ENCODE measurements at places on chromosomes 13 and 19. TPM values are rescaled to one million over a fixed set of nuclear protein-coding genes. Genes with fewer than 3 reads are reported as not detected.

BRCA2 gene
- total RNA-seq, result 0.83 TPM

CEACAM20 gene
- total RNA-seq, result not detected

PINLYP gene
- total RNA-seq, result 19.3 TPM

SERPINE3 gene
- total RNA-seq, result not detected

PTPRH gene
- 2.6 TPM for total RNA-seq

Measured in thyroid gland (tissue), 4 donors.